T-helper 1 cell (primary cell): ENCODE measurements at places on chromosomes 6 and 20.

DNA sequence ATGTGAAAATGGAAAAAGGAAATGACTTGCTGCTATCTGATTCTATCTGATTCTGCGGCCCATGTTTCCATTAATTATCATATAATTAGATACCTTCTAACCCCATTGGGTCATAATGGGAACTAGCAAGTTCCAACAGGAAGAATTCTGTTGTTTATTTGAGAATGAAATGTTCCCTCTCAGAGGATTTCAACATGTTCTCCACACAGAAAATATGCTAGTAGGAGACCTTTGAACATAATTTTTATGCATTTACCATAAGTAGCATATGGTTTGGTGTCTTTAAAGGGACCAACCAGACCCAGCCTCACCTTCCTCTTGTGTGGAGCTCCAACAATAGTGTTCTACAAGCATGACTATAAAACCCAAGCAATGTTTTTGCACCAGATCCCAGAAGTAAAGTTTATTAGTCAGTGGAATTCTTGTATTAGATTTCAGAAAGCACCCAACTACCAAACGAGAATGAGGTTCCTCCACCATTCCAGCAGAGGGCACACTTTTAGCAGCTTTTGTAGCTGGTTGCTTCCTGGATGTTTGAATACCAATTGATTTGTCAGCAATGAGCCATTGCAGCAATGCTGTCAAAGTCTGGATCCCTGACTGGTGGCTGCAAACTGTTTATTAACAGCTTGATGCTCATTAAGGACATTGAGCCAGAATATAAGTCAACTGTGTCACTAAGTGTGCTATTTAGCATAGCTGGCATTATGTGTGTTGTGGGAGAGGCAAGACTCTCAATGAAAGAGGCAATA lies 143.6 kb upstream of the GJE1 start:
- DNase-seq = no peak

GRCh38 chr20:57089699-57090144 lies 176.7 kb downstream of the BMP7 start:
- peak; percentile 33 for DNase-seq

GRCh38 chr6:20811109-20811761 lies 277.0 kb downstream of the CDKAL1 start:
- no peak for DNase-seq

- no peak for DNase-seq
Observed at GRCh38 chr6:170130201-170130621, 160.7 kb downstream of the DLL1 start.

- no peak for DNase-seq
Observed at GRCh38 chr6:90442366-90442765, 144.5 kb downstream of the MAP3K7 start.

DNA sequence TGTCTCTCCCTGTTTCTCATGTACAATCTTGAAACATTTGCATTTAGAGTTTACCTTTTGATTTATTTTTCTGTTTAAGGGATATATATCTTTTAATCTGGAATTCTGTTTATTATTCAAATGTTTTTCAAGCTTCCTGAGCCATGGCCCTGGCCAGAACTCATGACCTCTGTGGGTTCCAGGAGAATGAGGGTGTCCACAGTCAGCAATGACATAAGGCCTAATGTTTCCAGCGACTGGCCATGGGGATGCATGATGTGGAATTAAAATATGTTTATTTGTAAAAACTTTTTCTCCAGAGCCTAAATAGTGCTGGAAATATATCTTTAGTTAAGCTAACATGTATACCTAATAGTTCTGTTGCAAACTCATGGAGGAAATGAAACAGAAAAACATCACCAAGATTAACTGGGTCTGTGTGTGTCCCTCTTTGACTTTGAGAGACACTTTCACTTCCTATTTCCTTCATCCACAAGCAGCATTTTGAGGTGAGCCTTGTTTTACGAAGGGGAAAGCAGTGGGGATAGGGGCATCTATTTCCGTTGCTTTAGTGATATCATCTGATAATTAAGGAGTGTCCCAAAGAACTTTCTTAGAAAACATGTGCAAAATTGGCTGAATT lies 87.6 kb downstream of the SMOC2 start:
- DNase-seq = no peak

DNA sequence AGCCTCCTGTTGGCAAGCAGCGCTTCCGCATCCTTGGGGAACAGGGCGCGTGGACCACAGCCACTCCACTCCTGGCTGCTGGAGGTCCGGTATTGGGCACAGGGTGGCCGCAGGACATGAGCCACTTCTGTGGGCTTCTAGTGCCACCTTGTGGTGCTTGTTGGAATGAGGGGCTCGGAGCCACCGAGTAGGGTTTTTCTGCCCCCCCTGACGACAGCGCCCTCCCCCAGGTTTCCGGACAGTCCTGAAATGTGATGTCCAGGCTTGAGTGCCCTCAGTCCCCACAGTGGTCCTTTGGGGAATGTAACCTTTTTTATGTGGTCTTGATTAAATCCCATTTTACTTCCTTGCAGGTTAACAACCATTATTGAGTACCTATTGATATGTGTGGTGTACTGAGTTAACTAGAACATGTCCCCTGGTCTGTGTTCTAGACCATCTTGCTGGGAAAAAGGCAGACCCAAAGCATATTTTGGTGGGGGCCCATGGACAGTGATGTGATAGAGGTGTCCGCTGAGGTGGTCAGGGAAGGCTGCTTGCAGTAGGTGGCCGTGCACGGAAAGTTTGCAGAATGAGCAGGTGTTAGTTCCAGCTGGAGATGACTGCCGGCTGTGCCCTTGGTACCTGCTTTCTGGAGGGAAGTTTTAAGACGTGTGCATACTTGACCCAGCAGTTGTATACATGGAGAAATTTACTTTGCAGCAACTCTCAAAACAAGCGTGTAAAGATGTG lies 70.0 kb downstream of the PTPN1 start:
- no peak for DNase-seq

DNA sequence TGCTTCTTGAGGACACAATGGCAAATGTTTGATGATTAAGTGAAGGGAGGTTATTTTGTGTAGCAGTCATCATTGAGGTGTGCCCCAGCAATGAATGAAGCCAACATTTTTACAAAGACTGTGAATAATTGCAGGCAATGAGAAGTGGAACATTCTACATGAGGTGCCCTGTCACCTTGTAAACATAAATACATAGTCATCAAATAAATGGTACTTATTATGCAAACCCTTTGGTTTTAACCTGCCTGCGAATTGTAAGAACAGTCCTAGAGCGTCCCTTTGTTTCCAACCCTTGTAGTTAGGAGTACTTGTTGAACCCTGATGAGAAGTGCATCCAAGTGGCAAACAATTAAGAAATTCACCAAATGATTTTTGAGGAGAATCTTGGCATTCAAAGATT lies 7.1 kb upstream of the KIZ start:
- DNase-seq = no peak

DNA sequence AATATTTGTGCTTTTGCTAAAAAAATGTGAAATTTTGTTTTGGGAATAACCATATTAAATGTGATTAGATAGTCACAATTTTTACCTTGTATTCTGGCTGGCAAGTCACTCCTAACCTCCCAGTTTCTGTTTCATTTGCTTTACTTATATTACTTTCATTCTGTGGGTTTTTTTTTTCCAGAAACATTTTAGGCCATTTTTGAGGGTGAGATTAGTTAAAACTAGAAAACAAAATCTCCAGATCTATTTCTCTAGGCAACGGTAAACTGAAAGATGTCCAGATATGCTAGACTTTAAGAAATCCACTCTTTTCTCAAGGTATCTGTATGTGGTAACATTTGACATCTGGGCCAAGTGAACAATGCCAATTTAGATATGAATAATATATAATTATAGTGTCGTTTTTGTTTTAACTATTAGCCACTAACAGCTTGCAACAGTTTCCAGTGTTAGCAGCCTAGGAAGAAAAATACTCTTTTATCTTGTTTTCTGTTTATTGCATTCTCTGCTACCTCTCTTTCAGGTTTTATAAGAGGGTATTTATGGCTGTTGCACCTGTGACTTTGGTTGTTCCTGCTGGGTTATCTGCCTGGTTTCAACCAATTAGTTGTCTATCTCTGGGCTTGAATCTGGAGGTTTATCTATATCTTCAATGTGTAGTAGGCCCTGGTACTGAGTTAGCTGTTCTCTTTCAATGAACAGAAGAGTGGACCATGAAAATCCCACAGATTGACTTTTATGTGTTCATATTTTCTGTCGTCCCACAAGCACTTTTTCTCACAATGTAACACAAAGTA lies 260.9 kb downstream of the NKAIN2 start:
- DNase-seq = no peak

- DNase-seq = no peak
Observed at GRCh38 chr6:163780994-163781393, 366.5 kb downstream of the QKI start.

DNA sequence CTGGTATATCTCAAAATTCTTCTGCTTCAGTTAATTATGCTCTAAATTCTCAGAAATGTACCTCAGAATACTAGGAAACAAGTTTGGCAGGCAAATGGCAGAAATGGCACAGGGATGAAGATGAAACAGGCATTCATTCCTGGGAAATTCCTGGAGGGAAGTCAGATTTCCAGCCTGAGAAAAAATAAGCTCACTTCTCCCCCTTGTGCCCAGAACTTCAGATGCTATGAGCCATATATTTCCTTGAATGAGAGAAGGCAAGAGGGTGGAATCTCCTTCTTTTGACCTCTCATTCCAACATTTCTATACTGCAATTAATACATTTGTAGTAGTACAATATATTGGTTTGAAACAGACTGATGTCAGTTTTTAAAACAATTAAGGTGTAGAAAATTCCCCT lies 22.8 kb downstream of the RGS17 start:
- DNase-seq = no peak

GRCh38 chr6:123848347-123848746 lies 44.7 kb downstream of the NKAIN2 start:
- DNase-seq = no peak

GRCh38 chr6:138546733-138547185 lies 47.5 kb upstream of the NHSL1 start:
- peak; percentile 72 for DNase-seq

DNA sequence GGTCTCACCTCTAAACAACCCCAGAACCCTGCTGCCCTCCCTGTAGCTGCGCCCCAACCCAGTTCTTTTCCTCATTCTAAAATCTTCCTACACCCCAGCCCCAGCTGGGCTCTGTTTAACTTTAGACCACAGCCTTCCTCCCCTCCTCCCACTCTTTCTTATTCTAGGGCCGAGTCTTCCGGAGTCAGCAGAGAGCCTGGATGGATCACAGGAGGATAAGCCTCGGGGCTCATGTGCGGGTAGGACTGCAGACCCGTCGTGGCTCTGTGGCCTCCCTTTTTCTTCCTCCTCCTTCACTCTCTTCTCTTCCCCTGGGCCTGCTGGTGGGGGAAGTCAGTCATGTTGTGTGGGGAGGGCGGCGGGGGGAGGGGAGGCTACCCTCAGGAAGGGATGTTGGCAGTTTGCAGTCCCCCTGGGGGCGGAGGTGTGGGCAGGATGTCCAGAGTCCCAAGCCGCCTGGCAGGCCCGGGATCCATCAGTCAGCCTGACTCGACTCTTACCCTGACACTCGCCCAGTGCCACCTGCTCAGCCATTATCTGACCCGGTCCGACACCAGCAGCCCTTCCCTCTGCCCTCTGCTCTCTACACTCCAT lies 8.1 kb downstream of the CAPN11 start:
- DNase-seq = no peak

DNA sequence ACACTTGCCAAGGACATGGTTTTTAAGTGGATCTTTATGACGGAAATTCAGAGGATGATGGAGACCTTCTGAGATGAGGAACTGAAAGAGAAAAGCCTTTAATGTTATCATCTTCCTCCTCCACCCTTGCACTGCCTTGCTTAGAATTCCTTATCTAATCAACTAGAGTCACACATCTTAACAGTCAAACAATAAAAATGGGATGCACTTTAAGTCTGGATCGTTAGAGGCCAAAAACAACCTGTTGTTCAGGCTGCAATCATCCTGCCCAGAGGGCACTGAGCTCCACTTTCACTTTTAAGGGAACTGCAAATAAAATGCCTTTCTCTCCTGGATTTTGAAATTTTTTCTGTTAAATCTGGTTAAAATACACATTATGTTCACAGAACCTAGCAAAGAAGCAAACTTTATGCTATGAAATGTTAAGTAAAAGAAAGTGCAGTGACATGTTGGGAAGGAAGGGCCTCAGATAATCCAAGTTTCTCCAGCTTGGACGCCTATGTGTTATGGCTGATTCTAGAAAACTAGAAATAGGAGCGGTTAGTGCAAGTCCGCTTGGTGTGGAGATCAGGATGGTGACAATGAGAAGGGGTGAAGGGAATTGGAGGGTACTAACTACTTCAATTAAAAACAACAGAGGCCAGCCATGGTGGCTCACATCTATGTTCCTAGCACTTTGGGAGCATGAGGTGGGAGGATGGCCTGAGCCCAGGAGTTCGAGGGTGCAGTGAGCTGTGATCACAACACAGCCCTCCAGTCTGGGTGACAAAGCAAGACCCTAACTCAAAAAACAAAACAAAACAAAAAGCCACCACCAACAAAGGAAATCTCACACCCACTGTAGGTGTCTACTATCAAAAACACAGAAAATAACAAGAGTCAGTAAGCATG lies 66.4 kb upstream of the KIF13A start:
- DNase-seq = no peak

DNA sequence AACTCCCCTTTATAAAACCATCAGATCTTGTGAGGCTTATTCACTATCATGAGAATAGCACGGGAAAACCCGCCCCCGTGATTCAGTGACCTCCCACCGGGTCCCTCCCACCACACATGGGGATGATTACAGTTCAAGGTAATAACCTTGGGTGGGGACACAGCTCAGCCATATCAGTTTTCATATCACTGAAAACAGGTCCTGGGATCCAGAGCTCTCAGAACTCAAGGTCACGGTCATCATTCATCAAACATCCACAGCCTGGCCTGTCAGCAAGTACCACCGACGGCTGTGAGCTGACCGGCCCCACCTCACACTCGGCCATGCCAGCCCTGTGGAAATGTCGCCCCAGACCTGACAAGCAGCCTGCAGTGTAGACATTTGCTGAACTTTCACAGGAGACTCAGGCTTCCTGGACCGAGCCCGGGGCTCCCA lies 14.1 kb upstream of the FRMD1 start:
- DNase-seq = no peak

DNA sequence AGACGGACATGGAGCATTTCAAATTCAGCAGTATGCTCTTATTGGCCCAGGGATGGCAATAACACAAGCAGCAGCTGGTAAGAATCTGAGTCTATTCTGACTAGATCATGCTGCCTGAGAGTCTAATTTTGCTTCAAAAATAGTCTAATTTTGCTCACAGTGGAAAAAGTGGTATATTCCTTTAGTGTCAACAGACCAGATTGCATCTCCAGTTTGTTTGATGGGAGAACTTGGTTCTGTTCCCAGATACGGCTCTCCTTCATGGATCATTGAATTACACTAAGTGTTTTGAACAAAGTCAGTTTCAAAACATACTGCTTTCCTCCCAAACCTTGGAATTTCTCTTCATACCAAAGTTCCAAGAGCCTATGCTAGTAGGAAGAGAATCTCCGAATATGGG lies 586.1 kb downstream of the RNF144B start:
- no peak for DNase-seq

GRCh38 chr6:12280902-12281301 lies 9.3 kb upstream of the EDN1 start:
- no peak for DNase-seq

GRCh38 chr6:32203426-32204267 lies 11.2 kb upstream of the GPSM3 start:
- DNase-seq = no peak
